Vagina (tissue), 2 donors: ENCODE measurements at places on chromosomes 4 and X. TPM values are rescaled to one million over a fixed set of nuclear protein-coding genes. Genes with fewer than 3 reads are reported as not detected.

DNA sequence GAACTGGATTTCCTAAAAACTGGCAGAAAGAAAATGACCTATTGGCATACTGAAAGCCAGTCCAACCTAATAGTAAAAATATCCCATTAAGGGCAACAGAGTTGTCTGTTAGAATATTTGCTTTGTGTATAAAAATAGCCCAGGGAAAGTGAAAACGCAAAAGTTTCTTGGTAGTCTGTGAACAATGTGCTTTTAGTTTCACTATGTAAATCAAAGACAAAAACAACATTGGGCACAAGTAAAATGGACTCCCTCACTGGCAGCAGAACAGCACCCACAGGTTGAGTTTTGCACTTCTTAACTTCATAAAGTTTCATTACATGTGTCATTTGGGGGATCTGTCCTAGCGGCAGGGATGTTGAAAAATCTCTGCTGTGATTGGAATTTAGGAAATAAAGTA is 4.3 kb upstream of the FGG start:
- no peaks in the 10 kb centered on the region for H3K36me3 ChIP-seq
- no peak for DNase-seq
- no peaks in the 10 kb centered on the region for H3K27me3 ChIP-seq
- H3K4me1 ChIP-seq = no peaks in the 10 kb centered on the region

DNA sequence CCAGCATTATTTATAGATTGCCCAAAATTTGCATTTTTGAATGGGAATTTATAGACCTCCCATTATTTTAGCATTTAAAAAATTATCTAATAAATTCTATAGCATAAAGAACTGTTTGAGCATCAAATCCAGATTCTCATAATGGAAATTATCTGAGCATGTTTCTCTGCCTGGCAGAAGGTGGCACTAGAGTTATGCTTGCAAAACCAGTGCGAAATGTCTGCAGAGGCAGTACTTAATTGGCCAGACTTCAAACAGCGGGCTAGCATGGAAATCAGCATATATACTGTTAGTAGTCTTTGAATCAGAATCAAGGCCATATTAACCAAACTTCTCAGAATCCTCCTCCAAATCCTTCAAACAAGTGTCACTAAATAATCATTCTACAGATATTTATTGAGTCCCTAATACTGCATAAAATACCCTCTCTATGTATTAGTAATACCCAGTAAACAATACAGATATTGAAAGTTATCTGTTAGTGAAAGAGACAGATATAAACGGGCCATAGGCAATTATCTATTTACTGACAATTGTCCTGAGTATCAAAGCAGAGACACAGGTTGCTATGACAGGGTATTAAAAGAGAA is 78.7 kb upstream of the DCLK2 start:
- H3K27ac ChIP-seq = no peak overlapping the region
- no peaks in the 10 kb centered on the region for H3K4me1 ChIP-seq
- no peak for DNase-seq
- H3K36me3 ChIP-seq = no peaks in the 10 kb centered on the region

DNA sequence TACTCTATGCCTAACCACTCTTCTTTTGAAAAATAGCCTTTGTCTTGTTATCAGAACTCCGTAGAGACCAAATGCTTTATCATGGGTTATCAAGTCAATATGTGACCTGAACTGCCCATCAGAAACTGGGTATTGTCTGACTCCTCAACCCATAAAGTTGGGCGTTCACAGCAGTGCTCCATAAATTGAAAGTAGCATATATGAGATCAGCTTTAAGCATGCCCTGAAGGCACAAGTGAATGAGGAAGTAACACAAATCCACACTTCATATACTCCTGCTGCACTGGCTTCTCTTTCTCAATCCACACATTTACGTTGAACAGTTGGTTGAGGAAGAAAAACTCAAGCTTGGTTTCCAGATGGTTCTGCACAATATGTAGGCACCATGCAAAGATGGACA is 1106.0 kb downstream of the STIM2 start:
- H3K27me3 ChIP-seq = no peaks in the 10 kb centered on the region
- no peaks in the 10 kb centered on the region for H3K4me1 ChIP-seq
- H3K27ac ChIP-seq = no peak overlapping the region
- DNase-seq = no peak

DNA sequence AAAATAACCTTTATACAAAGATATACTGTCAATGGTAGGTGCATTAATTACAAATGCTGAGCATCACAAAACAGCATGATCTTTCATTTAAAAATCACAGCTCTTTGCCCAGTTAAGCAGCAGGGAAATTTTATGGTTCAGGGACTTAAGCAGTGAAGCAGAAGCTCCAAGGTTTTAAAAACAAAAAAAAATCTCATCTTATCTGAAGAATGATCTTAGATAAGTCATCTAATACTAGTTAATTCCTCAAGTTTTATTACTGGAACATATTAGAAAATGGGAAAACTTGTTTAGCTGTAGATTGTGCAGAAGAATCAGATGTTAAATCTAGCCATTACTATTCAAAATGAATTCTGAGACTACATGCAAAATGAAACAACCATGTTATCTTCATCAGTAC is 289.9 kb downstream of the GASK1B start:
- H3K27ac ChIP-seq = no peak overlapping the region
- no peaks in the 10 kb centered on the region for H3K4me1 ChIP-seq
- no peak overlapping the region for H3K4me3 ChIP-seq
- DNase-seq = no peak

- H3K4me1 ChIP-seq = no peaks in the 10 kb centered on the region
- H3K27ac ChIP-seq = no peak overlapping the region
- no peaks in the 10 kb centered on the region for H3K27me3 ChIP-seq
- no peak overlapping the region for H3K4me3 ChIP-seq
Measured at GRCh38 chr4:54872261-54872660, 214.5 kb downstream of the KIT start.

DNA sequence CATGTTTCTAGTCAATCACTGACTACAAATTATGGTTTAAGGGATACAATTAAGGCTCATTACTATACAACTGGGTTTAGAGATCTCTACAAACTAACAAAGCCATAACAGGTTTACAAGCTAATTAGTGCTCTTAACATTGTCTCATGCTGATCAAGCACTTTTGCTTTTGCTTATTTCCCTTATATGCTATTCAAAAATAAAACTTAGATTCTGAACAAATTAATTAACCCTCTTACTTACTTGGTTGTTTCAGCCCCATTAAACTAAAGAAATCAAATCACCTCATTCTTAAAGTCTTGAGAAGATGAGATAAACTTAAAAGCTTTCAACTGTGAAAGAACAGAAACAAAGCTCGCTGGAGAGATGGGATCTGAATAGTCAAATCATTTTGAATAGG is 2024.5 kb upstream of the ADGRL3 start:
- H3K27ac ChIP-seq = no peak overlapping the region
- no peak overlapping the region for H3K4me3 ChIP-seq
- H3K27me3 ChIP-seq = no peaks in the 10 kb centered on the region

DNA sequence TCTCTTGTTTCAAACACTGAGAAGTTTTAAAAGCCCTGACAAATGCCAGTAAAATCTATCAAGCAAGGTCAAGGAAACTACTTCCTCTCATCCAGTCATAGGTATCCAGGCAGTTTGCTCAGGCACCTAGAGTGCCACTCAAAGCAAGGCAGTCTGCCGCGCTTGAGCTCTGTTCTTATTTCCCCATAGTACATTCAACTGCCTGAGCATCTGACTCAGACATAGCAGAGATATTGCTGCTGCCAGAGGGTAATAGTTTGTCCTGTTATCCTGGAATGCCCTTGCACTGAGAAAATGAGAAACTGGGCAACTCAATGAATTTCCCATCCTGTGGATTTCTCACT is 16.1 kb upstream of the ATP8A1 start:
- no peak overlapping the region for H3K4me3 ChIP-seq
- DNase-seq = no peak
- H3K27me3 ChIP-seq = no peaks in the 10 kb centered on the region

Gene ZFP92
- 0.25 TPM for total RNA-seq

- no peak overlapping the region for H3K4me3 ChIP-seq
- H3K4me1 ChIP-seq = peaks cover 40% of the 10 kb centered on the region
- no peak for DNase-seq
- no peaks in the 10 kb centered on the region for H3K27me3 ChIP-seq
- H3K27ac ChIP-seq = peak overlapping the region; percentile 62
Measured at GRCh38 chr4:38190717-38191178, 230.6 kb downstream of the PTTG2 start.

DNA sequence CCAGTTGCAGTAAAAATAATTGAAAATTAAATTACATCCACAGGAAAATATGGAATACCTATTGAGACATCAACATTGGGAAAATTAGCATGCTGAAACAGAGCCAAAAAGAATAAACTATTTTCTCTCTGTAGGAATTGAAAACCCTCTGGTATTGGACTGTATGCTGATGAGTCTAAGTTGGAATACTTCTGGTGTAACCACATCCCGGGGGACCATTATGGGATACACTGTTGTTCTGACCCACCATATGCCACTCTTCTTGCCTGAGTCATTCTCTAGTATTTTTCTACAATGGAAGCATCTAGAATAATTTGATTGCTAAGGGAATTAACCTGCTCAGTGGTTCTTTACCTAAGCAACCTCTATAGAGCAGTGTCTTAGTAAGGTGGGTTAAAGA is 640.7 kb upstream of the AGA start:
- H3K27ac ChIP-seq = no peak overlapping the region
- H3K36me3 ChIP-seq = no peaks in the 10 kb centered on the region
- H3K4me1 ChIP-seq = no peaks in the 10 kb centered on the region
- DNase-seq = no peak

GRCh38 chrX:106467422-106467821 is 144.4 kb upstream of the RADX start:
- H3K4me3 ChIP-seq = no peak overlapping the region
- no peak overlapping the region for H3K27ac ChIP-seq
- no peaks in the 10 kb centered on the region for H3K27me3 ChIP-seq
- no peak for DNase-seq
- no peaks in the 10 kb centered on the region for H3K36me3 ChIP-seq

Gene C4orf36
- total RNA-seq = not detected

DNA sequence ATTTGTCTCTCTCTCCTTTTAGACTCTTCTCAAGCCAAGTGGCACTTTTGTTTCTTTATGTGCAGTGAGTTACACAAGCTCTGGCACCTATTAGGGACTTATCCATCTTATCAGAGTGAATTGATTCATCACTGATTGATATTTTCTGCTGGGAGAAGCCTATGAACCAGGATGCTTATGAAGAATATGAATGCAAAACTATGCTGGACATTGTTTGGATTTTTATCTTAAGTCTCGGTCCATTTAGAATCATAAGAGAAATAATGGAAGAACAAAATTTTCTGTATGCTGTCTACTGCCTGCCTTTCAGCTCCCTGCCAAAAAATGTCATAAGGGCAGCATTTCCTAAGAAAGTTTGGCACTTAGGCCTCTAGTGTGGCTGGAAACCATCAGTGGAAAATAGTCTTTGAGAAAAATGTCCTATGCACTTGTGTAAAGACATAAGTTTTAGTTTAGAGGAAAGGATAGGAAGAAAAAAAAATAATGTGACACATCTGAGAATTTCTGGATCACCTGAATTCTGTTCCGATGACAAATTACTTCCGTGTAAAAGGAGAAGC is 365.7 kb upstream of the MAD2L1 start:
- H3K36me3 ChIP-seq = no peaks in the 10 kb centered on the region
- H3K27me3 ChIP-seq = no peaks in the 10 kb centered on the region
- H3K4me3 ChIP-seq = no peak overlapping the region

DNA sequence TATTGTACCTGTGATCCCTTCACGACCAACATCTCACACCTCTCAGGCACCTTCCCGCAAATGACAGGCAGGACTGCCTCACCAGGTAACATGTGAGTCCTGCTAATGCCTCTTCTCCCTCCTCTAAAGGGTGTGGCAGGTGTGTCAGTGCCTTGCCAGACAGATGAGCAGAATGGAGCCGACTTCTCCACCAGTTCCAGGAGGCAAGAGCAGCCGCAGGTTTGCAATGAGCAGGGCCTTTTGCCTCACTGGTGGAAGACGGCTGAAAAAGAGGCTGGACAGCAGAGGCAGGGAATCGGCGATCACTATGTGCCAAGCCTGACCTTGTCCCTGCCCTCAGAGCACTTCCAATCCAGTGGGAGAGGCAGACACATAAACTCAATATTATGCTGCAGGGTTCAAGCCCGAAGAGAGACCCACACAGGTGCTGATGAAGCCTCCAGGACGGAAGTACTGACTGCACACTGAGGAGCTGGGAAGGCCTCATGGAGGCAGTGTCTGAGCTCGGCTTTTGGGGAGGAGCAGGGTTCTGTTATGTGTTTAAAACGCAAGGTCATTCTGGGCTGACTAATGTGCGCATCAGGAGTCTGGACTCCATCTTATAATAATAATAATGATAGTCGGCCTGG is 57.9 kb downstream of the C4orf50 start:
- H3K4me3 ChIP-seq = no peak overlapping the region
- H3K27me3 ChIP-seq = no peaks in the 10 kb centered on the region
- H3K27ac ChIP-seq = no peak overlapping the region
- peaks cover 8% of the 10 kb centered on the region for H3K4me1 ChIP-seq
- peak; percentile 64 for DNase-seq
- no peaks in the 10 kb centered on the region for H3K36me3 ChIP-seq

DNA sequence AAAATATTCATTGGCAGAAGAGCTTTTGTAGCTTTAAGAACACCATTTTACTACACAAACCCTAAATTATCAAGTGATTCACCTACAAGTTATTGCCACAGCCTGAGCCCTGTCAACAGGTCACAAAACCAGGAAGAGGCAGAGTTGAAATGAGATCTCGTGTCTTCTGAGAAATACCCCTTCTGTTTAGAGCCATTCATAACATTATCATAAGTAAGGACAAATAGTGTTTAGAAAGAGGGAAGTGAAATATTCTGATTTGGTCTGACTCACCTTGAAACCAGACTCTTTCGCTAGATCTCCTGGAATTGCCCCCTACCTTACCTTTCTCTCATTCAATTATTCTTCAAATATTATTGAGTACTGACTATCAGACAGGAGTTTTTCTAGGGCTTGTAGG is 5.9 kb downstream of the ETDB start:
- no peaks in the 10 kb centered on the region for H3K27me3 ChIP-seq
- H3K4me3 ChIP-seq = no peak overlapping the region
- H3K36me3 ChIP-seq = no peaks in the 10 kb centered on the region
- H3K27ac ChIP-seq = no peak overlapping the region
- no peak for DNase-seq
- H3K4me1 ChIP-seq = no peaks in the 10 kb centered on the region
